ENCODE measurements at places on chromosomes 2 and 18.

- no peak for DNase-seq
Measured at GRCh38 chr2:109189751-109190150, 60.7 kb downstream of the SH3RF3 start.

GRCh38 chr2:20225294-20226151 is 593 bp upstream of the SDC1 start:
- DNase-seq, result peak; percentile 69

DNA sequence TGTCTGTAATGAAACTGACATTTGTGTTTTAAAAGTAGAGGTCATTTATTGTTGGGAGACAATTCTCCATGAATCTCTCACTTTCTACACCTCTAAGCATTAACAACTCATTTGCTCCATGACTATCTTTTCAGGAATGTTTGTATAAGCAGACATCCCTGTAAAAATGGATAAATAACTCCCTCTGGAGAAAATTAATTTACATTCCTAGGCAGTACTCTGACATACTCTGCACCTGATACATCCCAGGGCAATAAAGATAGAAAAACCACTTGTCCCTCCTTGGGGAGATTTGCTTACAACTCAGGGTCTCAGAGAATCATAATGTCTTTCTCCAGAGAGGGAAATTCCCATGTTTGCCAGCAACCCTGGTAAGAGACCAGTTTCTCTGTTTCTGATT is 1037.7 kb upstream of the SLC39A10 start:
- DNase-seq, result no peak

- no peak for DNase-seq
Measured at GRCh38 chr2:241071677-241072111, 30.4 kb downstream of the MTERF4 start.

- DNase-seq, result no peak
Measured at GRCh38 chr18:46422552-46423055, 234.4 kb downstream of the LOXHD1 start.

Data from NCI-H1105 (cell line).